ENCODE measurements at places on chromosomes 12 and 14. TPM values are rescaled to one million over a fixed set of nuclear protein-coding genes. Genes with fewer than 3 reads are reported as not detected.

The HELB gene
- total RNA-seq: 5.8 TPM

The SRRM4 gene
- not detected for total RNA-seq

The DDX11 gene
- 28.2 TPM for total RNA-seq

The CHPT1 gene
- 31.4 TPM for total RNA-seq

The BCL2L14 gene
- total RNA-seq: not detected

The NGB gene
- total RNA-seq: not detected

The FAM234B gene
- total RNA-seq: 10.5 TPM

Data from thoracic aorta endothelial cell (primary cell).